Activated CD8-positive, alpha-beta T cell treated with anti-CD3 and anti-CD28 coated beads, Interleukin-2, amount 10 ng/mL, durations not matched to agents 7 days and 5 days (primary cell): ENCODE measurements at places on chromosomes 7 and 10. TPM values are rescaled to one million over a fixed set of nuclear protein-coding genes. Genes with fewer than 3 reads are reported as not detected.

- H3K4me3 ChIP-seq: no peak overlapping the region
- no peaks in the 10 kb centered on the region for H3K36me3 ChIP-seq
- H3K27ac ChIP-seq: no peak overlapping the region
- DNase-seq: no peak
- peaks cover 45% of the 10 kb centered on the region for H3K27me3 ChIP-seq
Measured at GRCh38 chr10:100890141-100890672, 22.6 kb upstream of the SLF2 start.

DNA sequence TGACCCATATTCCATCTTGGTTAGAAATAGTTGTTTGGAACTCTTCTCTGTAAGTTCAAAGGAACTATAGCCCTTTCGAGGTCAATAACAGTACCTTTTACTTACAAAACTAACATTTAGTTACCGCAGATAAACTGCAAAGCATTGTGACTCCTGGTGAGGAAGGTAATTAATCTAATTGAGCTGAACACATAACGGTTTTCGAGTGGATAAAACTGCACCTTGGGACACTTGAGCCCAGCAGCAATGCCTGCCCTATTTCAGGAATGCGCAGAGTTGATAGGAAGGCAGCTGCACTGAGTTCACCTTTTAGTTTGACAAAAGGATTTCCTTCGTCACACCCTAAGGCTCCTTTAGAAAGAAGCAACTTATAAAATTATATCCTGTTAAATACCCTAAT, 75.4 kb downstream of the JAZF1 start:
- H3K36me3 ChIP-seq: no peaks in the 10 kb centered on the region
- H3K27me3 ChIP-seq: no peaks in the 10 kb centered on the region
- no peak overlapping the region for H3K27ac ChIP-seq
- DNase-seq: no peak

DNA sequence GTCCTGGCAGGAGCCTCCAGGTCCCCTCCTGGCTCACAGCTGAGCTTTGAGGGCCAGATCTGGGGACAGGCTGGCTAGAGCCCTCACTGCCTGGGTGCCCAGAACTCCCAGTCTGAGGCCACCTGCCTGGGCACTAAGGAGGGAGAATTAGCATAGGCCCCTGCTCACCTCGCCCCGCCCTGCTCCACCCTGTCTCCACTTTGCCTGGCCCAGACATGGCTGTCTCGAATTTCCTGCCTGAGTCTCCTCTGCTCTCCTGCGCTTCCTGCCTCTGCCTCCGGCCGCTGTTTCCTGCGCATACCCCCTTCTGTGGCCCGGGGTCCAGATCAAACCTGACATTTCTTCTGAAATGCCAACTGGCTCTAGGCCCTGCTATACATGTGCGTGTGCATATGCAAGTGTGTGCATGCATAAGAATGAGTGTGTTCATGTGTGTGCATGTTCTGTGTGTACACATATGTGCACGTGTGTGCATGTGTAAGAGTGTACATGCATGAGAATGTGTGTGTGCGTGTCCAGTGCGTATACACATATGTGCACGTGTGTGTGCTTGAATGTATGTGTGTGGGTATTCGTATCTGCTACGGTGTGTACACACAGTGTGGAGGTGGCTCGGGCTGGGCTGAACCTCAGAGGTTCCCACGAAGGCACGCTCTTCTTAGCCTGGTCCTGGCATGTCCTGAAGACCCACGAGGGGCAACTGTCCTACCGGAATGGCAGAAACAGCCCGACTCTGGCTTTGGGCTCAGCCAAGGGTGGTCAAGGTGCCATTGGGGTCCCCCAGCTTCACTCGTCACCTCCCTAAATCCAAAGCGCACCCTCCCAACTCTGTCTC, 64.9 kb downstream of the MYL10 start:
- H3K36me3 ChIP-seq: no peaks in the 10 kb centered on the region
- no peak overlapping the region for H3K4me3 ChIP-seq
- peaks cover 17% of the 10 kb centered on the region for H3K4me1 ChIP-seq
- peak overlapping the region; percentile 12 for H3K27ac ChIP-seq

PALD1 gene
- 6.2 TPM for total RNA-seq

DNA sequence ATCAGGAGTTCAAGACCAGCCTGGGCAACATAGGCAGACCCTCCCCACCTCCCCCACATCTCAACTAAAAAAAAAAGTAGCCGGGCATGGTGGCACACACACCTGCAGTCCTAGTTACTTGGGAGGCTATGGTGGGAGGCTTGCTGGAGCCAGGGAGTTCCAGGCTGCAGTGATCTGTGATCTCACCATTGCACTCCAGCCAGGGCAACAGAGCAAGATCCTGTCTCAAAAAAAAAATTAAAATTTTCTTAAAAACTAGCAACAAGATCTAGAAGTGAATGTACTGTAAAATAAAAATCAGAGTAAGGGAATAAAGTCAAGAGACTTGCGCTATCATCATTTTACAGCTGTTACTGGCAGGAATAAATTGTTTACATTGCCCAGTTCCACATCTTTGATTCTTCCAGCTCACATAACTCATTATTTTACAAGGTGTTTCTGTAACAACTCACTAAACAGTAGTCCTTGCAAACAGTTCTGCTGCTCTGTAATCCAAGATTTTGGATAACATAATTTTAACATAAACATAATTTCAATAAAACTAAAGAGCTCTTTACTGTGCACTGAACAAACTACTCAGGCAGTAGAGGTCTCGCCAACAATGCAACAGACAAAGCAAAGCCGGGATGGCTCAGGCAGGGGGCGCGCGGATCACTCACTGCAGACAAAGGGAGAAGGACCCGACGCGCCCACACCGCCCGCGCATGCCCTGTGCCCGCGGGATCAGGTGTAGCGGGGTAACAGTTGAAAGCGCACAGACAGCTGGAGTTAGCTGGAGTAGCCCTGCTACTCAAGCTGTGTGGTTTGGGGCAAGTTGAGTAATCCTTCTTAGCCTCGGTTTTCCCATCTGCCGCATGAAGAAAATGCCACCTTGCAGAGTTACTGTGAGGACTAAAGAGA, 73.3 kb upstream of the NFE2L3 start:
- H3K4me1 ChIP-seq: peaks cover 11% of the 10 kb centered on the region
- peak overlapping the region; percentile 19 for H3K4me3 ChIP-seq
- peak; percentile 85 for DNase-seq
- H3K27ac ChIP-seq: no peak overlapping the region
- H3K27me3 ChIP-seq: peaks cover 44% of the 10 kb centered on the region

MBL2 gene
- not detected for total RNA-seq
